ENCODE measurements at places on chromosomes 13 and 19. TPM values are rescaled to one million over a fixed set of nuclear protein-coding genes. Genes with fewer than 3 reads are reported as not detected.

Gene FPR3
- 0.10 TPM for total RNA-seq

Gene FAM216B
- not detected for total RNA-seq

DNA sequence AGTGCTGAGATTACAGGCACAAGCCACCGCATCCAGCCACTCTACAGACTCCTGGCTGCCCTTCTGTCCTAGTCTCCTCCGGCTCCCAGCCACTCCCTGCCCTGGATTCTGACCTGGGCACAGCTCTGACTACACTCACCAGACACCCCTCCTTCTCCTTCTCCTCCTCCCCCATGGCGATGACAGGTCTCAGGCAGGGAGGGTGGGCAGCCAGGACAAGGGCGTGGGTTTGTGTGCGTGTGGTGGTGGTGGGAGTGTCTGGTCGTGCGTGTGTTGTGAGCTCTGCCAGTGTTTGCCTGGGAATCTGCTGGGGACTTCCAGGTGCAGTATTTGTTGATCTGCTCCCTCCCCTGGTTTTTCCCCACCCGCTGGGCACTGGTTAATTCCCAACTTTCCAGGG lies 3.0 kb upstream of the NCCRP1 start:
- peak; percentile 19 for DNase-seq

DNA sequence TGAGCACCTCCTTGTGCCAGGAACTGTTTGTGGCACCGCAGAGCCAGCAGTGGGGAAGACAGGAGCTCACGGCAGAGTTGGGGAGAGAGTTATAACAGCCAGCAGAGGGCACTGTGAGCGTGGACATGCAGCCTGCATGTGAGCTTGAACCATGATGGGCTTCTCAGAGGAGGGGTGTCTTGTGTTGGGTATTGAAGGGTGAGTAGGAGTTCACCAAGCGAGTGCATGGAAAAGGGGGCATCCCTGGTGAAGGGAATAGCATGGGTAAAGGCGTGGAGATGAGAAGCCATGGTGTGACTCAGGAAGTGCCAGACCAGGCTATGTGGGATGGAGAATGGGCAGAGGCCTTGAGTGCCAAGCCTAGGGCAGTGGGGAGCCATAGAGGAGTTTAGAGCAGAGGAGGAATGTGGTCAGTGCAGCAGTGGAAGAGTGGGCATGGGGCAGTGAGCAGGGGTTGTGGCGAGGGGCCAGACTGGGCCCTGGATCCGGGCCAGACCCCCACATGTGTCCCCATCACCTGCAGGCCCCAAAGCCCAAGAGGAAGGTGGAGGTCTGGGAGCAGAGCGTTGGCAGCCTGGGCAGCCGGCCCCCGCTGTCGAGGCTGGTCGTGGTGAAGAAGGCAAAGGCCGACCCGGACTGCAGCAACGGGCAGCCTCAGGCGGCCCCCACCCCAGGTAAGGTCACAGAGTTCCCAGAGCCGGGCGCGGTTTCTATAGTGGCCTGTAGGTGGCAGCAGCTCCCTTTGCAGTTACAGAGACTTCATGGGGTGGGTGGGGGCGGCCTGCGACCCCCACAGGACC lies 11.8 kb upstream of the SHD start:
- peak; percentile 48 for DNase-seq

- no peak for DNase-seq
Observed at GRCh38 chr19:14459703-14460102, 15.5 kb downstream of the PTGER1 start.

Gene KIR2DL3
- not detected for total RNA-seq

DNA sequence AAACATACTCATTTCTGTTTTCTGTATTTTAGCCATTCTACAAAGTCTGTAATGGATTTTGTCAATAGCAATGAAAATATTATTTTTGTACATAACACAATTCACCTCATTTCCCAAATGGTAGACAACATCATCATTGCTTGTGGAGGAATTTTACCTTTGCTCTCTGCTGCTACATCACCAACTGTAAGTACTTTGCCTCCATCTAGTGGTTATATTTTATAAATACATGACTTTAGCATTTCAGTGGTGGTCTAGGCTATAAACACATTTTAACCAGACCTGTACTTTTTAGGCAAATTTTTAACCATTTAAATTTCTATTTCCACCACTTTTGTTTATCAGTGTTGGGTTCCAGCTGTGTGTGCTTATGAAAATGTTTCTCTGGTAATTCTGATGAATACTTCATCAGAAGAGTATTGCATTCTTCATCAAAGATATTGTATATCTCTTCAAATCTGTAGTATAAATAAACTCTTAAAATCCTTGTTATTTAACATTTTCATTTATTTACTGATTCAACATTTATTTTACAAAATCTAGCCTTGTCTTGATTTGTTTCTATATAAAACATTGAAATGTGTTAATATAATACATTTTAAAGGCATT lies 222.4 kb downstream of the NBEA start:
- DNase-seq = peak; percentile 34

- DNase-seq = peak; percentile 3
Observed at GRCh38 chr13:21949818-21950429, 279.1 kb downstream of the FGF9 start.

- DNase-seq = no peak
Observed at GRCh38 chr19:7787602-7788177, 24.6 kb downstream of the CLEC4M start.

DNA sequence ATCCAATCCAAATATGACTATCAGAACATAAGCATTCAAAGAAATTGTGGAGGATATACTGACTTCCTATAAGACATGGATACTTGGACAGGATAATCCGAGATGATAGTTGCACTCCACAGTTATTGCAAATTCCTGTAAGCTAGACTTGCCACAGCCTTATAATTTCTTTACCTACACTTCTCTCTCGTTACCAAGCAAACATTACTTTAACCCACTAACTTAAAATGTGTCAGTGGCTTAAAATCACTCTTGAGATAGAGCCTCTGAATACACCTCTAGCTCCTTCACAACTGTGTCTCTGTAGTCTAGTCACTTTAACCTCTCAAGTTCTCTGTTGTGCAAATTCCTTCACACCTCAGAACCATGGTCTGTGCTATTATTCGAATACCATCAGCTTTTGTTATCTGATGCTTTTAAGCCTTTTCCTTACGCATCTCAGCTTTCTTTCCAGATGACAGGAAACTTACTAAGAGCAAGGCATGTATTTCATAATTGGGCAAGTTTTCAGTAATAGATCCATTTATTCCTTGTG lies 474.9 kb upstream of the MIR17HG start:
- DNase-seq = no peak

Gene CASP14
- total RNA-seq = not detected

Gene DCT
- total RNA-seq = not detected

Gene APLP1
- 51.5 TPM for total RNA-seq

- DNase-seq = no peak
Observed at GRCh38 chr13:112435973-112436372, 59.8 kb downstream of the SPACA7 start.

DNA sequence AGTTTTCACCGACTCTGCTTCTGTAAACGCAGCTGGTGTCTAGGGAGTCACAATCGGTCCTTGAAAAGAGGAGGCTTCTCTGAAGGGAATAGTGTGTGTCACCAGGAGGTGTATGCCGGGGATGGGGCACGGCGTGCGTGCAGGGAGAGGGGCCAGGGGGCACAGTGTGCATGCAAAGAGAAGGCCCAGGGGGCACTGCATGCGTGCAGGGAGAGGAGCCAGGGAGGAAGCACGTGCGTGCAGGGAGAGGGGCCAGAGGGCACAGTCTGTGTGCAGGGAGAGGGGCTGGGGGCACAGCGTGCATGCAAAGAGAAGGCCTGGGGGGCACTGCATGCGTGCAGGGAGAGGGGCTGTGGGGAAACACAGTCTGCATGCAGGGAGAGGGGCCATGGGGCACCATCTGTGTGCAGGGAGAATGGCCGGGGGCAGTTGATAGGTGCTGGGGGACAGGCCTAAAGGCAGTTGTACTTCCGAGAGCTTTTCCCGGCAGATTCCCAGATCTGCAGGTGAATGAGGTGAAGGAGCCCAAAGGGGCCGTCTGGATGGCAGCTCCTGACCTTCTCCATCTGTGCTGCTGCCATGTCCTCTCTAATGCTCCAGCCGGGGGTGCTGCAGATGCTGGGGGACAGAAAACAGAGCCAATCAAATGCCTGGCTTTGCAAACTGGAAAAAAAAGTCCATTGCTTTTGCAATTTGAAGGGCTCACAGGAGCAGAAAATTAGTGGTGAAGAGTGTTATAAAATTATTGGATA lies 36.4 kb downstream of the ATP11A start:
- no peak for DNase-seq

GRCh38 chr19:45515081-45515624 lies 7.9 kb downstream of the VASP start:
- no peak for DNase-seq

Gene PODNL1
- total RNA-seq = 2.8 TPM

Gene ADGRE3
- total RNA-seq = not detected

DNA sequence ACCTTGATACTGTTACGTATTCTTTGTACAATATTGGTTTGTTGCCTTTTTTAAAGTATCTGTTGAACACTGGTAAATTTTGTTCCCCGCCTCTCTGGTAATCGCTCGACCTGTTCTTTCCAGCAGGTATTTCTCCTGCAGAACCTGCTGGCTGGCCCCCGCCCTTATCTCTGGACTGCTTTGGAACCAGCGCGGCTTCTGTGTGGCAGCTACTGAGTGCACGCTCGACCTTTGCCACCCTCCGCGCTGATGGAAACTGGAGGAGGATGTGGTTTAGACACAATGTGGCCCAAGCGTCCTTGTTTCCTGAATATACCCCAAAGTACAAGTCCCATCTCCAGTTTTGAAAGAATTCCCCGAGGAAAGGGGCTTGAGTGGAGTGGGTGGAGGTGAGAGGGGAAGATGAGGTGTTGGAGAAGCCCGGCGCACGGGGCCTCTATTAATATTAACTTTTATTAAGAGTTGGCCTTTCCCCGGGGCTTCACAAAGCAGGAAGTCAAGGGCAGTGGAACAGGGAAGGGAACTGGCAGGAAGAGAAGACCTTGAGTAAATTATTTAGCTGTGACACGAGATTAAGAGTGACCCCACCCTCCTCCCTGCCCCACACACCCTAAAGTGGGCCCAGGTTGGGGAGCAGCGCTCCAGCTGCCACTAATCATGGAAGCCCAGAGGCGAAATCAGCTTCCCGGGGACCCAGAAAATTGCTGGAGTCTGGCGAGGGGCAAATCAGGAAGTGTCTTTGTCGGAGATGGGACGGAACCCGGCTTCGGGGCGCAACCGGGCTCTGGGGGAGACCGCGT lies 16.0 kb downstream of the CDX2 start:
- no peak for DNase-seq

Gene HIPK4
- total RNA-seq = 0.02 TPM

DNA sequence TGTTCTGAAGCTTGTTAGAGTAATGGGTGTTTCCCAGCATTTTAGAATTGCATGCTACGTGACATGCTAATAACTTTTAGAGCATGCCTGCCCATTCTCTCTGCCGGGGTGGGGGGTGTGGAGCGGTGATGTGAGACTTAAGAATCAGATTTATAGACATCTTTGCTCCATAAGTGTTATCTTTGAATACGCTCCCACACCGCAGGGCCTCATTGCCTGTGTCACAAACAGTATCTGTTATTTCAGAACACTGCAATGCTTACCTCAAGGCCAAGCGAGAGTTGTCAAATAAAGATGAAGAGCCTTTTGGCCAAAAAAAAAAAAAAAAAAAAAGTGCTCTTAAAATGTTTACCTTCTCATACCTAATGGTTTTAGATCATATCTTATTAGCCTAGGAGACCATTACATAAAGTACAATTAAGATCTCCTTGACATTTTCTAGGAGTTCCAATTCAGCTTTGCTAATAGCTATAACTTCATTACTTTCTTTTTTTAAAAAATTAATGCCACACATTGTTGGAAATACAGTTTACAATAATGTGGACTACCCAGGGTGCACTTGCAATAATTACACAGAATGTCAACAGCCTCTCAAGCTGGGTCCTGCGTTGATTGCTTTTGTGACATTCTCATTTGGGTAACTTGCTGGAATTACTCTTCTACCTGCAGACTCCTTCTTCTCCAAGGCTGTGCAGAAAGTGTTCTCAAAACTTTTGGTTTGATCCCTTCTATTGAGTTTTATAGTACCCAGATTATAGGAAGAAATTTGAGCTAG lies 525.3 kb downstream of the KLF12 start:
- DNase-seq = no peak

GRCh38 chr19:29446361-29446760 lies 79.4 kb upstream of the VSTM2B start:
- DNase-seq = no peak

- DNase-seq = peak; percentile 86
Observed at GRCh38 chr19:50333235-50333736, 4.1 kb upstream of the KCNC3 start.

- DNase-seq = no peak
Observed at GRCh38 chr19:11887234-11887610, 360 bp upstream of the ZNF69 start.

DNA sequence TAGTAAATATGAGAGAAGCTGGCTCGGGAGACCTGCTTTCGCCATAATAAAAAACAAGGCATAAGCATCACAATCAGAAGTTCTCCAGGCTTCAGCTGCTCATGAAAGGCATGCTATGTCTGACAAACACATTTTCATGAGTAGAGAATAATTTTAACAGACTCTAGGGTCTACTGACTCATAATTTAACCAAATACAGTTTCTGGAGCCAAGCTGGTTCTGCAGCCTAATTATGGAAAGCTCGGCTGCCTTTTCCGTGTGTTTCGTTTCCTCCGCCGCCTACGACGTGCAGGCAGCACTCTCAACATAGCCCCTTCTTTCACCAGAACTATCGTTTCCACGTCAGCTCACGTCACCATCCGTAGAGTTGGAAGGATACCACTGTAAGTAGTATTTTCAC lies 5.7 kb downstream of the MCF2L start:
- no peak for DNase-seq

DNA sequence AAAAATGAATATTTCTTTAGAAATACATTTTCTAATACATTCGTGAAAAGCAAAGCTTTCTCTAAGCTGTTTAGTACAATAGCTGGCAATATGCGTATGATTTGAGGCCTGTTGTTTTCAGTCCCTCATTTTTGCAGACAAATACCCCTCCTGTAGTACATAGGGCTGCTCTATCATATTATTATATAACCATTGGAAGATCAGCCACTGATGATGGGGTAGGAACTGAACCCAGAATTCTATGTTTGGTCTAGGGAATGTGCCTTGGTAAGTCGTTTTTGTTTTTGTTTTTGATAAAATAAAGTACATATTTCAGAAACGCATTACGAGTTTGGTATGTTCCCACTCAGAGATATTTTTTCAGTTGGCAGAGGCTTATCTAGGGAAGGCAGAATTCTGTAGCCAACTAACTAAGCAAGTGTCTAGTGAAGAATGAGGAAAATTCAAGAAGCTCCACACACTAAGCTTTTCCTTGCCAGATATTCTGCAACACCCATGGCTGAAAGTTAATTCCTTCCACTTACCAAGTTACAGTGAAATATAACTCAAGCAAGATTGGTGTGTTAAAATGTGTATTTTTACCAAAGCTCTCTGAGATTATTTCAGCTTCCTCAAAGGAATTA lies 656.9 kb upstream of the MIR17HG start:
- DNase-seq = no peak
